ENCODE measurements at places on chromosomes 4 and X. TPM values are rescaled to one million over a fixed set of nuclear protein-coding genes. Genes with fewer than 3 reads are reported as not detected.
A peak's percentile ranks its signal among the peaks of the same experiment; 100 is the strongest.

GRCh38 chr4:77203380-77204197 is 46.6 kb downstream of the CCNG2 start:
- peak; percentile 84 for DNase-seq

- DNase-seq = no peak
Measured at GRCh38 chrX:101693476-101693875, 33.8 kb upstream of the ARMCX2 start.

The CENPVL1 gene
- not detected for total RNA-seq

The FOXP3 gene
- total RNA-seq = not detected

The SEL1L3 gene
- 61.5 TPM for total RNA-seq

- no peak for DNase-seq
Measured at GRCh38 chr4:43014256-43014655, 121.7 kb downstream of the GRXCR1 start.

GRCh38 chr4:109786846-109787245 is 15.0 kb downstream of the CFI start:
- DNase-seq = no peak

The CFAP97 gene
- 27.0 TPM for total RNA-seq

The POU4F2 gene
- total RNA-seq = not detected

DNA sequence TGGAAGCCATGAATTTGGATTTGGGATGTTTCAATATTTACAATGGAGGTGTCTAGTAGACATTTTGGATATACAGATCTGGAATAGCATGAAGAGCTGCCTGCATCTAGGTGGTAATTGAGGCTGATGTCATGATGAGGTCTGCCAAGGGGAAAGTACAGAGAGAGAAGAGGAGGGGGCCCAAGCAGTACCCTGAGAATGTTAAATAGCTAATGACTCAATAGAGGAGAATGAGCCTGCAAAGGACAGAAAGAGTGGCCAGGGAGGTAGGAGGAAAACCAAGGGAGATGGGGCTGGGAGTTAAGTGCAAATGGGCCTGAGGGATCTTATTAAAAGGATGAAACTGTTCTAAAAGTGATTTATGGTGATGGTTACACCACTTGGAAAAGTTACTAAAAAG is 182.2 kb upstream of the KIT start:
- no peak for DNase-seq

GRCh38 chr4:107187091-107187490 is 151.0 kb upstream of the DKK2 start:
- DNase-seq = no peak

GRCh38 chrX:111133389-111133788 is 37.4 kb downstream of the PAK3 start:
- peak; percentile 33 for DNase-seq

The ADAMTS3 gene
- 0.40 TPM for total RNA-seq

The EVC gene
- total RNA-seq = 17.5 TPM

The TLR3 gene
- total RNA-seq = 0.40 TPM

DNA sequence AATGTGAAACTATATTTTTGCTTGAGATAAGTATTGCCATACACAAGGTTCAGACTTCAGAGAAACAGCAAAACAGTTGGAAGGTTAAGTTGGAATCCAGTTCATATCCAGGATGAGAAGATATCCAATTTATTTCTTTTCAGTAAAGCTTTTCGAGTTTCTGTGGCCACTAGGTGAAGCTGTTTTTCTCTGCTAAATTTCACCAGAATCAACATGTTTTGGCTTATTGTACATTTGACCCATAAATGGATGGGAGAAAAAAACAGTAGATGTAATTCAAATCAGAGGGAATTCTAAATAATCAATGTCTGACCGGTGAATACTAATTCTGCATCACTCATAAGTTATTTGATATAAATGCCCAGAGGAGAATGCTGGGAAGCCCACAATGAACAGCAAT is 9.1 kb upstream of the METTL14 start:
- DNase-seq = no peak

GRCh38 chr4:139839403-139840031 is 173.9 kb downstream of the MGST2 start:
- DNase-seq = no peak

The RAP1GDS1 gene
- total RNA-seq = 44.8 TPM

The H2BW2 gene
- total RNA-seq = not detected

- no peak for DNase-seq
Measured at GRCh38 chr4:153421941-153422340, 44.2 kb upstream of the TMEM131L start.

GRCh38 chrX:9885150-9885549 is 82.0 kb upstream of the CLDN34 start:
- DNase-seq = peak; percentile 69

The NKX6-1 gene
- not detected for total RNA-seq

- no peak for DNase-seq
Measured at GRCh38 chrX:50456712-50457484, 13.7 kb downstream of the DGKK start.

The PFKFB1 gene
- total RNA-seq = under 0.01 TPM

The ARSJ gene
- 13.9 TPM for total RNA-seq

GRCh38 chrX:53305219-53305995 is 24.0 kb upstream of the IQSEC2 start:
- no peak for DNase-seq

DNA sequence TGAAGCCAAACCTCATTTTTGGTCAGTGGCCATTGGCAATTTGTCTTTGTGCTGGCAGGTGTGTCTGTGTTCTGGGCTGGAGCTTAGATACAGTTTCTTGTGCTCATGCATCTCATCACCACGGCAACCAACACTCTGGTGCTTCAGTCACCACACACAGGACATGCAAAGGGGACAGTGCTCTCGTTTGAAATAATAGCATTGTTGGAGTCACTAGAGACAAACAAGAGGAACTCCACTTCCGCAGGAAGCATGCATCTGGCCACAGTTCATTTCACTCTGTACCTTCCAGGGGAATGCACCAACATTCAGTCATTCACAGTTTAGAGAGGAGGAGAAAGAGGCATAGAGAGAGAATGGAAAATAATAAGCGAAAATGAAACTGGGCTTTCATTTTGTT is 267.4 kb downstream of the ANK2 start:
- DNase-seq = peak; percentile 98

The MAML3 gene
- total RNA-seq = 4.0 TPM

DNA sequence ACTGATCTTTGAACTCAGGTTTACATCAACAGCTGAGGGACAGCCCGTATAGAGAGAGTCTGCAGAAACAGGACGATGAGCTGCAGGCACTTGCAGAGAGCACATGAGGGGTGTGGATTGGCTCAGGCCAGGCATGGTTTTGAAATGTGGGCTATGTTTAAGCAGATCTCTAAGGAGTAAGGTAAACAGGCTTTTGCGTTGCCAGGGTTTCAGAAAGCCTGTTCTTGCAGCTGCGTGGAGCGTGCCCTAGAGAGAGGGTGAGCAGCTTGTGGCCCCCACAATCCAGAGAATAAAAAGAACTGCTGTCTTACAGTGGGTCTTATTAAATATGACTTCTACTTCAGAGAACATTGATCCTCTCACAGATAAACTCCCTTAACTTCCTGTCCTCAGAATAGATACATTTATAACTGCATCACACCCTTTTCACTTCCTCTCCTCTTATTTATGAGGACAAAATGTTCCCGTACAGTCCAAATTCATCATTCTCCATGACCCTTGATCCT is 64.1 kb downstream of the TMA16 start:
- peak; percentile 49 for DNase-seq

DNA sequence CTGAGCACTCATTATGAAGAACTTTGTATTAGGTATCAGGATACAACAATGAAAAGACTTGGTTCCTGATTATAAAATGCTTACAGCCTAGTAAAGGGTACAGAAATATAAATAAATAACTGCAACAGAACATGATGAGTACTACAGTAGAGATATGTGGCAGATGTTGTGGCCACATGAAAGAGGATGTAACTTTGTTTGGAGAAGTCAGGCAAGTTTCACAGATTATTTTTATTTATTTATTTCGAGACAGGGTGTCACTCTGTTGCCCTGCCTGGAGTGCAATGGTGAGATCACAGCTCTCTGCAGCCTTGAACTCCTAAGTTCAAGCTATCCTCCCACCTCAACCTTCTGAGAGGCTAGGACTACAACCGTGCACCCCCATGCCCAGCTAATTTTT is 15.8 kb upstream of the UBE2K start:
- no peak for DNase-seq

GRCh38 chrX:69019073-69019890 is 146.0 kb downstream of the PJA1 start:
- no peak for DNase-seq

DNA sequence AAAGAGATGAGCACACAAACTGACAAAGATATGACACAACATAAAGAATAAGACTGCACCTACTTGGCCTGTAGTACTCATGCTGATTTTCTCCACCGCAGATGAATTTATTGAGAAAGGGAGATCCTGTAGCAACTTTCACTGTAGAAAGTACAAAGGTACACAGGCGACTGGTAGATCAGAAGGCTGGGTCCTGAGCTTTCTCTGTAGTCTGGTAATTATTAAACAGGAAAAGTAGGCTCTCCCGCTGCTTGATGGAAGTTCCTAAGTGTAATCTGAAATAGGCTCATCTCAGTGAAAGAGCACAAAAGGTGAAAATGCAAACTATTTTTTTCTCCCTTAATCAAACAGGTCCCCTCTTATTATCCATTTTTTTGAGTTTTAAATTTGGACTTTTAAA is at the start of gene ADH6:
TSS of gene ADH6 (minus strand) at position 175 of the 400 bp plus-strand sequence. CDS start at position 81, 94 bp downstream.
- no peak for DNase-seq

- no peak for DNase-seq
Measured at GRCh38 chr4:41799126-41799525, 50.6 kb upstream of the PHOX2B start.

DNA sequence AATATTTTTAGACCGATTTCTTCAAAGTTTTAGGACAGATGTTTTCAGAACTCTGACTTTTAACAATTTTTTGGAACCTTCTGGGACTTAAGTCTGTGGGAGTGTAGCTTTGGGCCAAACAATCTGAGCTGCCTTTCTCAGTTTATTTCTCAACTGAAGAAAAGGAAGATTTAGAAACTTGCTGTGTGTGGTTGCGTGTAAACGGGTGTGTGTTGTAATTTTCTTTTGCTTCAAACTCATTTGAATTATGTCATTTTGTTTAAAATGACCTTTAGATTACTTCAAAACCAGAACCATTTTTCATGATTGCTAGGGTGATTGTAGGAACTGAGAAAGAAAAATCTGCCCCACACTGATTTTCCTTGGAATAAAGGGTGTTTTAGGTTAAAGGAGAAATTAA is 577.7 kb upstream of the GALNTL6 start:
- DNase-seq = no peak

The CNKSR2 gene
- total RNA-seq = not detected

DNA sequence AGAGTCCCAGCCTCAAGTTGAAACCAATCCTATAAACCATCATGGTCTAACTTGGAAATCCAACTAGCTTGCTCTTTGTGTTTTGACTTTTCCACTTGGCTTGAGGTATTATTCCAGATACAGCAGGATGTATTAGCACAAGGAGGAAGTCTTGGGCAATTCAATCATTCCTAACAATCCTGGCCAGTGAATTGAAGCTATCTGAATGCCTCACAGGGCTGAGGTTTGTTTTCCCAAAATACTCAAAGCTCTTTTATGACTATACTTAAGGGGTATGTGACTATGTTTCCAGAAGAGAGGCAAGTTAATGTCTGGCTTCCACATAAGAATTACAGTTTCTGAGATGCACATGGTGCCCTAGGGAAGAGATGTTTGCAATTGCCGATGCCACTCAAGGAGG is 66.8 kb upstream of the SH3RF1 start:
- DNase-seq = no peak

DNA sequence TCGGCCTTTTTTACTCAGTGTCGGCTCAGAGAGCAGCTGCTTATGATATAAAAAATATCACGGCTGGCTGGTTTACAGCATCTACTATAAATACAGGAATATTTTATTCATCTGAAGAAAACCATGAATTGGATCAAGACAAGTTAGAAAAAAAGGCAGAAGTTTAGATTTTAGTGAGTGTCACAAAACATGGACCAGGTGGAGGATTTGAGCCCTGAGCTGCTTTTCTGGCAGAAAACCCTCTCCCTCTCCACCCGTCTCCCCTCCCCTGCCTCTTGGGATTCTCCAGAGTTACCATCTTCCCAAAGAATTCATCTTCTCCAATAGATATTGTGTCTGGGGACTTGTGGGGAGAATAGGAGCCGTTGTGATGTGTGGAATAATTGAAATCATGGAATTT is 142.8 kb upstream of the RAI2 start:
- no peak for DNase-seq

- no peak for DNase-seq
Measured at GRCh38 chr4:148101790-148102189, 340.4 kb downstream of the NR3C2 start.

The SULT1B1 gene
- total RNA-seq = 8.3 TPM

The MTTP gene
- not detected for total RNA-seq

GRCh38 chrX:23857363-23857762 is 50.4 kb downstream of the APOO start:
- no peak for DNase-seq

- no peak for DNase-seq
Measured at GRCh38 chr4:136219592-136220125, 1312.6 kb downstream of the PCDH18 start.

GRCh38 chr4:55729351-55730279 is 90.0 kb upstream of the EXOC1L start:
- no peak for DNase-seq

GRCh38 chr4:105061136-105061696 is 85.5 kb upstream of the TET2 start:
- peak; percentile 79 for DNase-seq

DNA sequence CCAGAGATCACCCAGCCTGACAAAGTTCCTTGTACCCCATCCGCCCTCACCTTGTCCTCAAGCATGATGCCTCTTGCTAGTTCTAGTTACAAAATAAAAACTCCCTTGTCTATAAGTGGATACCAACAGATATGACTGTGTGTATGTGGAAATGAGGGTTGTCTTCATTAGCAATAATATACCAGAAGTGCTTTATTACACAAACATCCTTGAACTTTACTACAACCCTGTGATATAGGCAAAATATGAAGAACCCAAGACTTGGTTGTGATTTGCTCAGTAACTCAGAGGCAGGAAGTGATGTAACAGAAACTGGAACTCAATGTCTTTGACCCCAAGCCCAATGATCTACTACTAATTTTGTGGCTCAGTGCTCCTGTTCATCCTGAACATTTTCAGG is 97.6 kb downstream of the AKAP4 start:
- DNase-seq = no peak

DNA sequence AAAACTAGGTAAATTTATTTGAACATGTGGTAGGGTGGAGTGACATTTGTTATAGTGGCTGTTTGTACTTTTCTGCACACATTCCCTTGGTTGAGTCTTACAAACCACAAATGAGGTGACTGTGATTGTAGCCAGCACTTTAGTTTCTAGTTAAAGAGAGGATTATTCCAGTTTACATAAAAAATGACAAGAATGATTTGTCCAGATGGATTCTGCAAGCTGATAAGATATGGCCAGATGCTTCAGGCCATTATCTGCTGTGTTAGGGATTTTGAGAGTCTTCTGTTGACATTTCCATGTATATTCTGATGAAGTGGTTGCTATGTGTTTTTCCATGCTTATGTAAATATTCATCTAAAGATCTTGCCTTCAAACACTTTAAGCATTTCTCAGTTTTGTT is 31.0 kb upstream of the PDE5A start:
- no peak for DNase-seq

The LAMTOR3 gene
- 13.7 TPM for total RNA-seq

The MAGEE2 gene
- not detected for total RNA-seq

All from lung microvascular endothelial cell (primary cell).